ENCODE measurements at places on chromosomes 16 and 17.

- DNase-seq, result no peak
These were observed 14.2 kb downstream of the RNF112 start for GRCh38 chr17:19424934-19425868.

DNA sequence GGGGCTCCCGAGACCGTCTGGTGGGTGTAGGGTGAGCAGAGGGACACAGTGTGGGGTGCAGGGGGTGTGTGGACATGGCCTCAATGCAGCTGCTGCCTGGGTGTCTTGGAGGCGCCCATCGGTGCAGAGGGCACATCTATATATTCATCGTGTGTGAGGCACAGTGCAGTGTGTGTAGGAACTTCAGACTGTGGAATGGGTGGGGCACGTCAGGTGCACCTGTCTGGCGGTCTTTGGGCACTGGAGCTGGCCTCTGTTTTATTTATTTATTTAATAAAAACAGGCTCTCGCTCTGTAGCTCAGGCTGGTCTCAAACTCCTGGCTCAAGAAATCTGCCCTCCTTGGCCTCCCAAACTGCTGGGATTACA, 16.8 kb downstream of the LASP1 start:
- DNase-seq, result no peak

DNA sequence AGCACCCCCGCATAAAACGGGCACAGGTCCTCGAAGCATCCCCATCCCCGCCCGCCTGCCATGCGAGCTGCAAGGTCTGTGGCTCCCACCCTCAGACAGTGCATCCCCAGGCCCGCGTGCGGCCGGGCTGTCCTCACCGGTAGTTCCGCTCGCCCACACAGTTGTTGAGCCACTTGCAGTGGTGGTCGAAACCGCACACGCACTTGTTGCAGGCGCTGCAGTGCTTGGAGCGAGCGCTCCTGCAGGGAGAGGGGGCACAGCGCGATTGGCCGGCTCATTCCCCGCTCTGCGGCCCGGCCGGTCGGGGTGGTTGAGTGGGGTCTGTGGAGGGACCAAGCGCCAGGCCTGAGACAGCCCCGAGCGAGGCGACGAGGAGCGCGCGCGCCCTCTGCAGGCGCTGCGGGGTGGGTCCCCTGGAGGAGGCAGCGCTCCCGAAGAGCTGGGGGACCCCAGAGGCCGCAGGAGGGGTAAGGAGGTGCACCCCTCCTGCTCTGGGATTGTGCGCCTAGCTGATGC, 6.0 kb upstream of the TPPP3 start:
- no peak for DNase-seq

GRCh38 chr17:66548659-66549310, 246.4 kb downstream of the PRKCA start:
- DNase-seq, result no peak

GRCh38 chr17:78924481-78925151, 571 bp downstream of the TIMP2 start:
- DNase-seq, result no peak

DNA sequence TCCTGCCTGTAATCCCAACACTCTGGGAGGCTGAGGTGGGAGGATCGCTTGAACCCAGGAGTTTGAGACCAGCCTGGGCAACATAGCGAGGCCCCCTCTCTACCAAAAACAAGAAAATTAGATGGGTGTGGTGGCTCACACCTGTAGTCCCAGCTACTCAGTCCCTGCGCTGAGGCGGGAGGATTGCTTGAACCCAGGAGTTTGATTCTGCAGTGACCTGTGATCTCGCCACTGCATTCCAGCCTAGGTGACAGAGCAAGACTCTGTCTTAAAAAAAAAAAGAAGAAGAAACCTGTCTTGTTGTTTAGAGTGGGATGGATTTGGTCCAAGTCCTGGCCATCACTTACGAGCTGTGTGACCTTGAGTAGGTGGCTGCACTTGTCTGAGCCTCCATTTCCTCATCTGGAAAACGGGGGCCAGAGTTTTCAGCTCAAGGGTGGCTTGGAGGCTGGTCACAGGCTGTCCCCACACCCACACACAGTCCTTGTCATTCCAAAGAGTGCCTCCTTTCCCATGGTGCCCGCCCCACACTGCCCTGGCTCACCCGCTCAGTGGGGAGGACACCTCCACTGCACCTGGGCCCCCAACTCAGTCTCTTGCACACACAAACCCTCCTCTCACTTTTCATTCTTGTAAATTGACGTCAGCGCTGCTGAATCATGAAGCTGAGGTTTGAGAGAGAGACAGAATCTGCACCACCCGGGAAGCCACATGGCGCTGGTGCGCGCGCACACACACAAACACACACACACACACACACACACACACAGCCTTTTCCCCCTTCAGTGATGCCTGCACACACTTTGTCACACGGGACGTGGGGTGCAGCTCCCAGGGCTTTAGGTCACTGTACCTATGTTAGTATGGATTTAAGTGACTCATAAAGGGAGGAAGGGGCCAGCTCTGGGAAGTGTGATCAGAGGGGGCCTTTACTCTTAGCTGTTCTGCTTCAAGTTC, 4.2 kb downstream of the SOCS1 start:
- peak; percentile 64 for DNase-seq

GRCh38 chr17:76735006-76735405, 2.1 kb downstream of the SRSF2 start:
- no peak for DNase-seq

DNA sequence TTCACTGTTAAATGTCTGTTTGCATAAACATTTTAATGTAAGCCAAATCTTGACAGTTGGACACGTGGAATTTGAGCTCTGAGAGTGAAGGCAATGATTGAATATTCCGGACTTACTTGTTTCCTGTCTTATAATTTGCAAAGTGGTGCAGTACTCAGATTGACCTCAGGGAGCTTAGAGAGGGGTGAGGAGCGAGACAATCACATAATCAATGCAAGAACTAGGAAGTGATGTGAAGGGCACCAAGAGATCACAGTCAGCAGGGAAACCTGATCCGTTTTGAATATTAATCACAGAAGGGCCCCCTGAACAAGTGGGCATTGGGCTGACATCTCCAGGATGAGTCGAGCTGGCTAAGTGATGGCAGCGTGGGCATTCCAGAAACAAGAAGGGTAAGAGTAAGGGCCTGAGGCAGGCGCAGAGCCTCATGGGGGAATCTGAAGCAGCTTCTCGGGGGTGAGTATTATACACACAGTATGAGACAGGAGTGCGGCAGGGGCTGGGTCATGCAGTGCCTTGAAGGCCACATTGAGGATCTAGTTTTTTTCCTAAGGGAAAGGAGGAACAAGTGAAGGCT, 26.1 kb downstream of the TEX2 start:
- no peak for DNase-seq

GRCh38 chr16:582614-583331, 7.1 kb upstream of the RAB40C start:
- DNase-seq, result no peak

GRCh38 chr17:49741692-49742076, 22.2 kb downstream of the FAM117A start:
- DNase-seq, result no peak

DNA sequence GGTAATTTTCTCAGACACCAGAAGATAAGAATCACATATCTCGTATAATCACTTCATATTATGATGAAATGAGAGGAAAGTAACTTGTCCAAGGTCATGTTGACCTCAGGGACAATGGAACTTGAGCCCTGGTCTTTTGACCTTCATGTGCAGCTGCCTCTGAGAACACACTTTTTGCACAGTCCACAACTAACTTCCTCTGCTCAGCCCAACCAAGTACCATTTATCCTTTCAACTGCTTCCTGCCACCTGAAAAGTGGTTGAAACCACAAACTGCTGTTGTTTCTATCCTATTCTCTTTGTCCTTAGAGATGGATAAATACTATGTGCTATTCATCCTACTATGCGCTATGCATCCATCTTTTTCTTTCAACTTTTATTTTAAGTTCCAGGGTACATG, 2.3 kb upstream of the CCL1 start:
- DNase-seq, result no peak

- no peak for DNase-seq
These were observed 167.1 kb downstream of the HAPSTR1 start for GRCh38 chr16:9258423-9259051.

GRCh38 chr16:64351121-64351520, 770.7 kb downstream of the CDH11 start:
- DNase-seq, result no peak

- peak; percentile 81 for DNase-seq
These were observed 5.6 kb downstream of the RARA start for GRCh38 chr17:40314584-40314956.

DNA sequence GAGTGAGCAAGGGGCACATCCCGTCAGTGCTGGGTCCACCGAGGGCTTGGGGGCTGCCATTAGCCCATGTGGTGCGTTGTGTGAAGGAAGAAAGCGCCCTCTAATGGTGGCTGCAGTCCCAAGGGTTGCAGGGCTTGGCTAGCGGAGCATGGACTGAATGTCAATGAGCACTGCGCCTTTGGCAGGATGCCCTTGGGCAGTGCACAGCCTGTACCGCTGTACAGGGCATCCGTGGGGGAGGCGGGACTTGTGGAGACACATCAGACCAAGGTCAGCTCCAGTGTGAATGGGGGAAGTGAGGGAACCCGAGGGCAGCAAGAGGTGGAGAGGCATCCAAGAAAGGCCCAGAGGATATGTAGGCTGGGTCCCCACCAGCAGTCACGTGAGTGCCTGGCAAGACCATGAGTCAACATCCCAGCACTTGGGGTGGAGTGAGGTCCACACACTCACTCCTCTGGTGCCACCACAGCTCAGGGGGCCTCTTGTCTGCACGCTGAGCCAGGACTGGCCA, 75.5 kb upstream of the MED9 start:
- DNase-seq, result no peak

- DNase-seq, result no peak
These were observed 10.8 kb upstream of the GP1BA start for GRCh38 chr17:4921320-4921719.

- DNase-seq, result no peak
These were observed 110.7 kb downstream of the WWOX start for GRCh38 chr16:78209951-78210661.

GRCh38 chr16:27230562-27231001, 27.3 kb downstream of the KDM8 start:
- DNase-seq, result peak; percentile 34

- no peak for DNase-seq
These were observed 103.4 kb downstream of the IRF8 start for GRCh38 chr16:86002178-86002900.

- DNase-seq, result no peak
These were observed 142.8 kb upstream of the FOXF1 start for GRCh38 chr16:86367291-86368072.

DNA sequence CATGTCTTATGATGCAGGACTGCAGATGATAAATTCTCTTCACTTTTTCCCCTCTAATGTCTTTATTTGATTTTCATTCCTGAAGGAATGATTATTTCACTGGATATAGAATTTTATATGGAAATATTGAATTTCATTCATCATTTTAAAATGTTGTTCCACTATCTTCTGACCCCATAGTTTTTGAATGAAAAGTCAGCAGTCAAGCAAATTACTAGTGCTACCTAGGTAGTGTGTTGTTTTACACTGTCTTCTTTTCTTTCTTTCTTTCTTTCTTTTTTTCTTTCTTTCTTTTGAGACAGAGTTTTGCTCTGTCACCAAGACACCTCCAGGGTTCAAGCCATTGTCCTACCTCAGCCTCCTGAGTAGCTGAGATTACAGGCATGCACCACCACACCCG, 76.9 kb downstream of the WSB1 start:
- no peak for DNase-seq

- DNase-seq, result no peak
These were observed 105.3 kb downstream of the IRX5 start for GRCh38 chr16:55035956-55036355.

- DNase-seq, result no peak
These were observed 2.7 kb upstream of the SEPTIN12 start for GRCh38 chr16:4790871-4791270.

DNA sequence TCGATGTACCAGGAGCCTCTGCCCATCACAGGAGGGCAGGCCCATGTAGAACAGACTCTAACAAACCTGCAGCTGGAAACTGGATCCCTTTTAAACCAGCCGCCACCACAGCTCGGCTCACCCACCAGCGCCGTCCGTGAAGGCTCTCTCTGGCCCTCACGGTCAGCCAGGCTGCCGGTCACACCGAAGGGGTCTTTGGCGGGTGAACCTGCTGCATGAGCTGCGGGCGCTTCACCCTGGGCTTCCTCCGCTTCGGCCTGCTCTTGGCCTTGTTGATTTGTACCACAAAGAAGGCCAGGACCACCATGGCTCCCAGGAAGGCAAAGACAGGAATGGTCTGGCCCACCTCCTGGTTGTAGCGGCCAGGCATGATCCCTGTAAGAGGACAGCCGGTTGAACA, 11.7 kb upstream of the SLC38A8 start:
- no peak for DNase-seq

- DNase-seq, result no peak
These were observed 37.0 kb upstream of the C16orf78 start for GRCh38 chr16:49336581-49336980.

- no peak for DNase-seq
These were observed 81.8 kb upstream of the TOB1 start for GRCh38 chr17:50947782-50948543.

DNA sequence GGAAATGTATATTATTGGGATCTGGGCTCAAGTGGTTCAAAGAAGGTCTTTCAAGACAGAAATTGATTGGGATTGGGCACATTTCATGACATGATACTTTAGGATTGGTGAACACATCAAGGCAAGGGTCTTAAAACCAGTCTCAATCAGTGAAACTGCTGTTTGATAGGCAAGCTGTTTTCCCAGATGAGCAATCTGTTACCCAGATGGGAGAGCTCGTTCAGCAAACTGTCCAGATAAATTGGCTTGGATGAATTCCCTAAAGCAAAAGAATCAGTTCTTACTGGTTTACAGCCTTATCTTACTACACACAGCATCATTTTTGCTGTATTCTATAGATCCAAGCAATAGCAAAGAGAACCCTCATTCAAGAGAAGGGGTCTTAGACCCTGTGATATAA, 31.0 kb upstream of the CNEP1R1 start:
- no peak for DNase-seq

DNA sequence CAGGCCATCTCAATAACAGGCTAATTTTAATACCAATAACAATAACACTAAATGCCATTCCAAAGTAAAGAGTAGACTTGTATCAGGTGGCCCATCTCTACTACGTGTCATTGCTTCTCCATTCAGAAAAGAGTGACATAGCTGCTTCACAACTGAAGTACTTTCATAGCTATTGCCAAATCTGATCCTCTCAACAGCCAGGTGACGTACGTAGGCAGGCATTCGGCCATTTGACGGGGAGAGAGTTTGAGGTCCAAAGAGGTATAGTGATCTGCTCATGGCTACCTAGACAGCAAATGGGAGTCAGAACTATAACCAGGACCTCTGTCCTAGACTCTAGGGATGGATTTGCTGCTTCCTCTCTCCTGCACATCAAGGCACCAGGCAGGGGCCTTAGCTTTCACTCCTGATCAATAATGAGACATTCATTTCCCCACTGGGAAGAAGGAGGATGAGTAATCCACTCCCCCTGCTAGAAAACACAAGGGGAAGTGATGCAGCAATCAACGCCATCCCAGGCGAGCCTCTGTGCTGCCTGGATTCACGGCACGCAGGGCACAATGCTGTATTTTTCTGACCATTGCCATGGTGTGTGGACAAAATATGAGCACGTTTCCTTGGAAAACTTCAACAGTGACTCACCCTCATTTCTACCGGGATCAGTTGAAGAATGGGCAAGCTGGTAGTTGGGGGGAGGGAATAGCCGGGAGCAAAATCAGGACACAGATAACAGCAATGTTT, 80.9 kb downstream of the SPACA3 start:
- DNase-seq, result no peak

GRCh38 chr16:24773771-24774427, 44.4 kb downstream of the TNRC6A start:
- DNase-seq, result no peak

GRCh38 chr16:56580391-56581048, 8.8 kb upstream of the MT3 start:
- no peak for DNase-seq

All from stimulated activated CD8-positive, alpha-beta memory T cell treated with anti-CD3 and anti-CD28 coated beads, Interleukin-15, amount 100 ng/mL, for 4 hours (primary cell).